A673 (cell line): ENCODE measurements at places on chromosomes 4 and X. TPM values are rescaled to one million over a fixed set of nuclear protein-coding genes. Genes with fewer than 3 reads are reported as not detected.

Gene RHOXF2B
- not detected in 2 replicates for total RNA-seq

- peak within 1 kb of the TSS; percentile 31 for H3K4me3 ChIP-seq
- H3K36me3 ChIP-seq = no peaks in the 10 kb centered on the region
- H3K4me1 ChIP-seq = no peaks in the 10 kb centered on the region
These were observed at the start of gene ARAP2 for GRCh38 chr4:36244257-36245082. ARAP2 (minus strand) TSS chr4:36244514; CDS start chr4:36229486, 15,028 bp downstream.

GRCh38 chr4:7171191-7171900, 21.0 kb upstream of the SORCS2 start:
- DNase-seq = no peak
- H3K36me3 ChIP-seq = no peaks in the 10 kb centered on the region
- no peak overlapping the region for H3K4me3 ChIP-seq
- no peak overlapping the region for H3K27ac ChIP-seq
- H3K4me1 ChIP-seq = no peaks in the 10 kb centered on the region

- no peaks in the 10 kb centered on the region for H3K36me3 ChIP-seq
- no peaks in the 10 kb centered on the region for H3K27me3 ChIP-seq
- H3K27ac ChIP-seq = no peak overlapping the region
- H3K4me3 ChIP-seq = no peak overlapping the region
These were observed 71.2 kb downstream of the ZNF518B start for GRCh38 chr4:10385994-10386394.

- no peak overlapping the region for H3K4me3 ChIP-seq
- no peak for DNase-seq
- no peaks in the 10 kb centered on the region for H3K36me3 ChIP-seq
- no peaks in the 10 kb centered on the region for H3K4me1 ChIP-seq
These were observed 1290.9 kb downstream of the PCDH18 start for GRCh38 chr4:136241221-136241986.
